ENCODE measurements at places on chromosomes 16 and 17.
A peak's percentile ranks its signal among the peaks of the same experiment; 100 is the strongest.

DNA sequence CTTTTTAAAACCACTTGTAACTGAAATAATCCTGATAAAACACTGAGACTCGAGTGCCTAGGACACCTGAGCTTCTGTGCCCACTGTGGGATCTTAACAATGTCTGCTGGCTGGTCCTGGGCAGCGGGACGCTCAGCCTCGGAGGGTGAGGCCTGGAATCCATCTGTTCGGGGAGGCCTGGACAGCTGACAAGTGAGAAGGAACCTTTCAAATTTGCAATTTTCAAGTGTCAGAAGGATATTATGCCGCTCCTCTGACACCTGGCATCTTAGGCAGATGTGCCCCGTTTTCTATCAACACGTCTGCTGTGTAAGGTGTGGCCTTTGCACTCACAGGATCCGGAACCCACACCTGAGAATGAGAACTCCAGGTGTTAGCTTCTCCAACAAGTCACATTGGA is 33.1 kb upstream of the C16orf78 start:
- no peak for DNase-seq

GRCh38 chr16:84103678-84104077 is 13.1 kb downstream of the MBTPS1 start:
- no peak for DNase-seq

- DNase-seq, result no peak
Measured at GRCh38 chr17:381941-382643, 29.5 kb upstream of the RPH3AL start.

GRCh38 chr17:79943347-79944241 is 92.1 kb downstream of the TBC1D16 start:
- DNase-seq, result no peak

DNA sequence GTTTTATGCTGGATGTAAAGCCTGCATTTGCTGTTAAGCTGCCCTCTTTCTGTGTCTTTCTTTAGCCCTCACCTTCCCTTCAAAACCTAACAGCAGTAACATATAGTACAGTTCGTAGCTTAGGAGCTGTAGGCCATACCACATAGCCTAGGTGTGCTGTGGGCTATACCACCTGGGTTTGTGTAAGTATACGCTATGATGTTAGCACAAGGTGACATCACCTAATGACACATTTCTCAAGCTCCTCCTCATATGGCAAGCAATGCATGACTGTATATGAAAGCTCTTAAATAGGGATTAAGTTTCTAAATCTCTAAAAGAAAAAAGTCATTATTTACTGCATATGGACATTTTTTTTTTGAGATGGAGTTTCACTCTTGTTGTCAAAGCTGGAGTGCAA is 57.8 kb upstream of the TMEM97 start:
- no peak for DNase-seq

DNA sequence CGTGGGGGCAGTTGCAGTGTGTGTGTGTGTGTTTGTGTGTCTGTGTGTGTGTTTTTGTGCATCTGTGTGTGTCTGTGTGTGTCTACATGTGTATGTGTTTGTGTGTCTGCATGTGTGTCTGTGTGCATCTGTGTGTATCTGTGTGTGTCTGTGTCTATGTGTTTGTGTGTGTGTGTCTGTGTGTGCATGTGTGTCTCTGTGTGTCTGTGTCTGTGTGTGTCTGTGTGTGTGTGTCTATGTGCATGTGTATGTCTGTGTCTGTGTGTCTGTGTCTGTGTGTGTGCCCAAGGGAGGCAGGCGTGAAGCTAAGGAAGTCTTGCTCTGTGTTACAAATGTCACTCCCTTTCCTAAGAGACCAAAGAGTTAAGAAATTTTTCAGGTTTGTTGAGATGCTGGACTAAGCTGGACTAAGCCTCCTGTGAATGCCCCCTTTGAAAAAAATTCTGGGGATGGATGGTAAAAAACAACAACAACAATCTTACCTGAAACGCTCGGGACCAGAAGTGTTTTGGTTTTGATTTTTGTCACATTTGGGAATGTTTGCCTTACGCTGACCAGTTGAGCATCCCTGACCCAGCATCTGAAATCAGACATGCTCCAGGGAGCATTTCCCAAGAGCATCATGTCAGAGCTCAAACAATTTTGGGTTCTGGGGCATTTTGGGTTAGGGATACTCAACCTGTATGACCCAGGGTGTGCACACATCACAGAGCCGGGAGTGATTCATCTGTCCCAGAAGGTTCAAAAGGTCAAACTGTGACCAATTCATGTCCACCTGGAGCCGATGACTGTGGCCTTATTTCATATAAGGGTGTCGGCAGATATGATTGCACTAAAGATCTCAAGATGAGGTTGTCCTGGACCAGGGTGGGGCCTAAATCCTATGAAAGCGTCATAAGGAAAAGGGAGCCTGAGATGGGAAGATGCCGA is 48.6 kb upstream of the ZNF469 start:
- DNase-seq, result no peak

GRCh38 chr17:72764632-72765041 is 327.9 kb downstream of the SLC39A11 start:
- no peak for DNase-seq

DNA sequence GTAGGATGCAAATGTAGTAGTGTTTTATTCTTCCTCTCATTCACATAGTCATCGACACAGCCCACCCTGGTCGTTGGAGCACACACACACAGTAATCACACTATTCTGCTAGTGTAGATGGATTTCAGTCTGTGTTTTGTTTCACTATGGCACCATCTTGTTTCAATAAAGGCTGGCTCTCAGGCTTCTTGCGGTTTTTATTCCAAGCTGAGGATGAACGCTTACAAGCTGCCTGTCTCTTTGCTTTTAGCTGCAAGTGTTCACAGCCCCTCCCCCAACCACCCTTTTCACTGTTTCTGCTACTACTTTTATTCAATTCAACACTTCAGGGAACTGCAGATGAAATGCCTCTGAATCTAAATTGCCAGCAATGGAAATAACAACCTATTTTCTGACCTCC is 140.9 kb upstream of the PMFBP1 start:
- DNase-seq, result no peak

- DNase-seq, result no peak
Measured at GRCh38 chr17:9844153-9844552, 18.4 kb downstream of the GLP2R start.

DNA sequence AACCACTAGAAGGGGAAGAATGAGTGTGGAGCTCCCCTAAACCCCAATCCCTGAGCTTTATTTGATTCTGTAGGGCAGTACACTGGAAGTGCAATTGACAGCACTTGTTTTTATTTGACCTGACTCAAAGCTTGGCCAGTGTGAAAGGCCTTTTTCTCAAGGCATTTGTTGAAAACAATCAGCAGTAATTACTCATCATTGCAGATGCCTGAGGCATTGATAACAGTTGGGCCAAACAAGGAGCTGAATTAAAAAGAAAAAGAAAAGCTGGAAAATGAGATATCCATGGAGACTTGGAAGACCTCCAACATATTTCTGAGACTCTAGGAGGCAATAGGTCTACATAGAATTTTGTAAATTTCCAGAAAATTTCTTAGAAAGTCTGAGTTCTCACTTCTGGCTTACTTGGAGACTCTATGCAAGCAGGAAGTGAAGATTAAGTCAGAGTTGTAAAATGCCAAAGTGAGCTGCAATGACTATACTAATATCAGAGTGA is 200.8 kb upstream of the KCNJ16 start:
- peak; percentile 58 for DNase-seq

DNA sequence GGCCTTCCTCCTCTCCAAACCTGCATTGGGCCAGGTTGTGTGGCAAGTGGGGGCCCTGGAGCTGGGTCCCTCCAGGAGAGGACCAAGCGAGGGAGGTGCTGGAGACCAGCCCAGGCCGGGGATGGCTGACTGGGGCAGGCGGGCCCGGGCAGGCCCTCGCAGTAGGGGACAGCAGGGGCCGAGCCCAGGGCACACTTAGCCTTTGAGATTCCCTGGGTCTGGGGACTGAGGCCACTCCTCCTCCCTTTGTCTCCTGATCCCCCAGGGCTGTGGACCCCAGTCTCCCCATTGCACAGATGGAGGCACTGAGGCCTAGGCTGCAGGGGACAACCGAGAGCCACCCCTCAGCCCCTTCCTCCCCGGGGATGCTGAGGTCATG is 5.2 kb downstream of the FOXJ1 start:
- no peak for DNase-seq

DNA sequence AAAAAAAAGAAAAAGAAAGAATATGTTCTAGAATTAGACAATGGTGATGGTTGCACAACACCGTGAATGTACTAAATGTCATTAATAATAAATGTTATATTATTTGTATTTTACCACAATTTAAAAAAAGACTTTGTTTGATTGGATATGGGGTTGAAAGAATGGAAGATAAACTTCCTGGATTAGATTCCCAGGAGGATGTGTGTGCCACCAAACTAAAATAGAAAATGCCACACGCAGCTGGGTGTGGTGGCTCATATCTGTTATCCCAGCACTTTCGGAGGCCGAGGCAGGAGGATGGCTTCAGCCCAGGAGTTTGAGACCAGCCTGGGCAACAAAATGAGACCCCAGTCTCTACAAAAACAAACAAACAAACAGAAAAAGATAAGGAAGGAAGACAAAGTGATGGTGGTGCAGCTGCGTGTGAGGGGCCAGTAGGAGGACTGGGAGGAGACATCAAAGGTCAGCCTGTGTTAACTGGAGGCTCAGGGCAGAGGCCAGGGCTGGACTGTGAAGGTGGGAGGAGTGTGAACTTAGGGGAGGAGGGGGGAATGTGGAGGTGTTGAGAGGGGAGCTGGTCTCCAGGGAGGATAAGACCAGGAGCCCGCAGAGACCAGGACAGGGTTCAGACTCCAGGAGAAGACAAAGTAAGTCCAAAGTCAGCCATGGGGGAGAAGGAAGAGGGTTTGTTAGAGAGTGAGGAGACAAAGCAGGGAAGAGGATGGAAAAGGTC is 4.1 kb downstream of the PECAM1 start:
- DNase-seq, result no peak

- no peak for DNase-seq
Measured at GRCh38 chr16:62050793-62051192, 14.6 kb upstream of the CDH8 start.

DNA sequence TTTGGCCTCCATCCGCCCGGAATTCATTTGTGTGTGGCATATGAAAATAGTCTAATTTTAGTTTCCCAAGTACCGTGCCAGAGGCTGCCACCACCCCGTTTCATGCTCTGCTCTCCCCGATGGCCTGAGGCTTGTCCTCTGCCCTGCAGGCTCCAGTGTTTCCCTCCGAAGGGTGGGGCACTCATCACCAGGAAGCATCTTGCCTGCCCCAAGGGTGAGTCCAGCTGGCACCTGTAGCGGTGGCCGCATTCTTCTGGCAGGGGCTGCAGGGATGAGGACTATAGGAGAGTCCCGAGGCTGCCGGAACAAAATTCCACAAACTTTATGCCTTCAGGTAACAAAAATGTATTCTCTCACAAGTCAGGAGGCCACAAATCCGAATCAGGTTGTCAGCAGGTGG is 23.1 kb upstream of the CMIP start:
- DNase-seq, result no peak

- no peak for DNase-seq
Measured at GRCh38 chr17:17880577-17881196, 43.9 kb upstream of the SREBF1 start.

DNA sequence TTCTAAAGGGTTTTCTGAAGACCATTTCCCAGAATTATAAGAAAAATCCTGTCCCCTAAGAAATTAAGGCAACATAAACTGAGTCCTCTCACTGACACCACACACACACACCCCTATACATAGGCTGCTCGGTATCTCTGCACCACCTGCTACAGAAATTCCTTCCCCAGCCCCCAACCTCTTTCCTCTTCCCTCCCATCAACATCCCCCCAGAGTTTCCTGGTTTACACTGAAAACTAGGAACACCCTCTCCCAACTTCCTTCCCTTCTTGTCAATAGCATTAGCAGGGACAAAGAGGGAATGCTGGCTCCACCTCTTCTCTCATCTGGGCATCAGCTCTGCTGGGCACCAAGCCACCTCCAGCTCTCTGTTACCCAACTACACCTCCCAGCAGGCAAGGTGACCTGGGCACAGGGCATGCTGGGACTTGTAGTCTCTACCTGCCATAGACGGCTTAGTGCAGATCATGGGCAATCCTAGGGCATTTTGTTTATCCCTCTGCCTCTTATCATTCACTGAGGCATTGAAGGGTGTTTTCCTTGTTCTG is 15.7 kb downstream of the CAVIN1 start:
- DNase-seq, result peak; percentile 67

DNA sequence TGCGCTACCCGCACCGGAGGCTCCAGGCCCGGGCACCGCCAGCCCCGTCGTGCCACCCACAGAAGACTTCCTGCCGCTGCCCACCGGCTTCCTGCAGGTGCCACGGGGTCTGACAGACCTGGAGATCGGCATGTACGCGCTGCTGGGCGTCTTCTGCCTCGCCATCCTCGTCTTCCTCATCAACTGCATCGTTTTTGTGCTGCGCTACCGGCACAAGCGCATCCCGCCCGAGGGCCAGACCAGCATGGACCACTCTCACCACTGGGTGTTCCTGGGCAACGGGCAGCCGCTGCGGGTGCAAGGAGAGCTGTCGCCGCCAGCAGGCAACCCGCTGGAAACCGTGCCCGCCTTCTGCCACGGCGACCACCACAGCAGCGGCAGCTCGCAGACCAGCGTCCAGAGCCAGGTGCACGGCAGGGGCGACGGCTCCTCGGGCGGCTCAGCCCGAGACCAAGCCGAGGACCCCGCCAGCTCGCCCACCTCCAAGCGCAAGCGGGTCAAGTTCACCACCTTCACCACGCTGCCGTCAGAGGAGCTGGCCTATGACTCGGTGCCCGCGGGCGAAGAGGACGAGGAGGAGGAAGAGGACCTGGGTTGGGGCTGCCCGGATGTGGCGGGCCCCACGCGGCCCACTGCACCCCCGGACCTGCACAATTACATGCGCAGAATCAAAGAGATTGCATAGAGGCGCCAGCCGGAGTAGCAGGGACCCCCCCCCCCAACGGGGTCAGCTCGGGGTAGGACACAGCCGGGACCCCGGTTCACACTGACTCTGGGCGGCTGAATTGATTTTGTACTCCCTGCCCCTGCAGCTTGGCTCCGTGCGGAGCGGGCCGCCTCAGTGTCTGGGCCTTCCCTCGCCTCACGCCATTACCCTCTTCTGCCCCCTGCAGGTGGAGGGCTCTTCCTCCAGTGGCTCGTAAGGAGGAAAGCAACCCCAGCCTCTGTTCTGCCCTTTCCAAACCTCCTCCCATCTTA is 58.5 kb downstream of the TMEM132E start:
- DNase-seq, result peak; percentile 3

DNA sequence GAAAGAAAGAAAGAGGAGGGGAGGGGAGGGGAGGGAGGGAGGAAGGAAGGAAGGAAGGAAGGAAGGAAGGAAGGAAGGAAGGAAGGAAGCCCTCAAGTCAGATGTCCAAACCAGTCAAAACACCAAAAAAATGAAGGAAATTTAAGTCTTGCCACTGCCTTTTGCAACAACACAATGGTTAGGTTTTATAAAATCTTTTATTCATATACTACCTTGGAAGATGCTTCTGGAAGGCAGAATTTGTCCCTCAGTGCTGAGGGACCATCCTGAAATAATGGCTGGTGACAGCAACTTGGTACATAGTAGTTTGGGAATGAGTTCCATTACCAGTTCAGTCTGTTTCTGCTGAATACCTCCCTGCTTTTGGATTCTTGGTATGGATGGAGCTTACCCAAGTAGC is 7.9 kb downstream of the APOH start:
- no peak for DNase-seq
